ENCODE measurements at places on chromosomes 2 and 18. TPM values are rescaled to one million over a fixed set of nuclear protein-coding genes. Genes with fewer than 3 reads are reported as not detected.

SERPINB2 gene
- not detected for total RNA-seq

DNA sequence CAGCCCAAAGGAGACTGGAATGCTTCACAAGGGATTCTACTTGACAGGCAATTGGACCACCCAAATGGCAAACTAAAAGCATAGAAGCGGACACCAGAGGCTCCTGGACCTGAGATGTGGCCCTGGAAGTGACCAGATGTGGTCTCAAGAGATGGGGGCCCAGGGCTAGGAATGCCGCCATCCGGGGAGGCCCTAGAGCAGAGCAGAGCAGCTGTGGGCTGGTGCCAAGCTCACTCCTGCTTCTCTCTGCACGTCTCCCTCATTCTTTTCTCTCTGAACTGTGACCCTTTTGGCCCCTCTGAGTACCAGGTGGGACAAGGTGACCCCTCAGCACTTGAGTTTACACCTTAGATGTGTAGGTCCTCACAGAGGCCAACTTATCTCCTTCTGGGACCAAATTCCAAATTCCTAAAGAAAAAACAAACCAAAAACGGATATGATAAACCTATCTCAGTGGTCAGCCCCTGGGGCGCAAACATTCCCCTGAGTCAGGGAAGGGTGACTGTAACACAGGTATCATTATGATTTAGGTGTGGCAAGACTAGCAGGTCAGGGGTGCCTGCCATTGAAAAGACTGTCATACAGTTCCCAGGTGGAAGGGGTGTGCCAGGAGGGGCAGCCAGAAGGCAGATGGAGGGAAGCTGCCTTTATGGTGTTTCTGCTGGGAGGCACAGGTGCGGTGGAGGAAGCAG lies 6.5 kb upstream of the IL1R2 start:
- no peak for DNase-seq

SH3BP4 gene
- 29.9 TPM for total RNA-seq

DNA sequence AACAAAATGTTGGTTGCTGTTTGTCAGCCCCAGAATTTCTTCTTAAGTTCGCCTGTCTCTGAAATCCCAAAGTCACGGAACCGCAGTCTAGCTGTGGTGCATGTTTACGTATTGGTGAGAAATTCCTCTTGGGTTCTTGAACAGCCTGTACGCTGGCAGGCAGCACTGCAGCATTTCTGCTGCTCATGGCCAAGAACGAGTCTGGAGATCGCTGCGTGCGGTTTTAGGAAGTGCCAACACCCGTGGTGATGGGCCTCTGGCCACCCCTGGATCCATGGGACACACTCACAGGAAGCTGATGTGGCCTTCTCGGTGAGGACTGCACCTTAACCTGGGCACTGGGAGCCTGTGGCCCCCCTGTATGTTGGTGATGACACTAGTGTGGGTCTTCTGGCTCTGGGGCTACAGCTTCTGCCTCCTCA lies 23.7 kb downstream of the ASB1 start:
- peak; percentile 35 for DNase-seq

GRCh38 chr2:67848551-67849285 lies 214.1 kb downstream of the C1D start:
- DNase-seq = no peak

- DNase-seq = peak; percentile 68
Observed at GRCh38 chr2:129857200-129857599, 122.3 kb upstream of the RAB6C start.

GRCh38 chr2:82731824-82732223 lies 1727.3 kb downstream of the SUCLG1 start:
- no peak for DNase-seq
